ENCODE measurements at places on chromosomes 4 and X.

- DNase-seq: no peak
Measured at GRCh38 chrX:134542485-134542884, 82.5 kb downstream of the HPRT1 start.

GRCh38 chr4:177282284-177282835, 27.3 kb upstream of the NEIL3 start:
- no peak for DNase-seq

- no peak for DNase-seq
Measured at GRCh38 chr4:41305476-41305875, 48.7 kb downstream of the UCHL1 start.

DNA sequence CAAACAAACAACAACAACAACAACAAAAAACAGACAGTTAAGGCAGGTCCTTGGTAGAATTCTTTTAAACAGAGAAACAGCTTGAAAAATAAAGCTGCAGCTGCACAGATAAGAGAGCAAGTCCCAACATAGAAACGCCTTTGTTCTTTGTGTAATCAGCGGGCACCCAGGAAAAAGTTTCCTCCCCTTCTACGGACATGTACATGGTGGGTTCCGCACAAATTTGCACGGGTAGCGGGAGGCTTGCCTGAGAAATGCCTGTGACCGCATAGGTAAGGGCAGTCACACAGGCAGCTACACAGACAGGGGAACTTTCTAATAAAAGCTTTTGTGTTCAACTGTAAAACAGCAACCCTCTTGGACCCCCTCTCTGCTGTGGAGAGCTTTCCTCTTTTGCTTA, 25.7 kb upstream of the CT47A1 start:
- no peak for DNase-seq

All from stimulated activated CD4-positive, alpha-beta T cell treated with anti-CD3 and anti-CD28 coated beads, TNF-alpha, amount 100 ng/mL, for 1 hour (primary cell).